Ascending aorta (tissue), 2 donors: ENCODE measurements at places on chromosomes 13 and 19. TPM values are rescaled to one million over a fixed set of nuclear protein-coding genes. Genes with fewer than 3 reads are reported as not detected.

The APBA3 gene
- total RNA-seq: 58.9 TPM

The SHISA7 gene
- 0.85 TPM for total RNA-seq

The TEX101 gene
- total RNA-seq: not detected

The CFAP97D2 gene
- not detected for total RNA-seq

The UHRF1 gene
- 0.32 TPM for total RNA-seq

The N4BP2L1 gene
- total RNA-seq: 27.2 TPM

The ERICH4 gene
- not detected for total RNA-seq

- DNase-seq: no peak
- H3K27ac ChIP-seq: no peak overlapping the region
- no peak overlapping the region for H3K4me3 ChIP-seq
Measured at GRCh38 chr19:48372904-48373303, 8.7 kb downstream of the SYNGR4 start.

DNA sequence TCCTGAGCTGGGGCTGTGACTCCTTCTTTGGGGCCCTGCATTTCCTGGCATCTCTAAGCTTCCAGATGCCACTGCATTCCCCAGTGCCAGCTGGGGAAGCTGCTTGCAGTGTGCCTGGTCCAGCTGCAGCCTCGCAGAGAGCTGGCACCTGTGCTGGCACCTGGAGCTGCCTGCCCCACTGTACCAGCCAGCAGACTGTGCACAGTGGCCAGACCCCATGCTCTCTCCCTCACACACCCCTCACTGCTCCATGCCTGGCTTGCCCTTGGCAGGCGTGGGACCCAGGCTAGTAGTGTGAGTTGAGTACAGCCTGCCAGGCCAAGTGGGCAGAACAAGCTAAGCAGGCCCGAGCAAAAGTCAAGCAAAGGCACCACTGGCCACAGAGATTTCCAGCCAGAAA lies 327.5 kb downstream of the NDFIP2 start:
- no peak overlapping the region for H3K27ac ChIP-seq
- DNase-seq: no peak
- H3K4me3 ChIP-seq: no peak overlapping the region
- no peaks in the 10 kb centered on the region for H3K4me1 ChIP-seq
- no peaks in the 10 kb centered on the region for H3K27me3 ChIP-seq
- no peaks in the 10 kb centered on the region for H3K36me3 ChIP-seq

DNA sequence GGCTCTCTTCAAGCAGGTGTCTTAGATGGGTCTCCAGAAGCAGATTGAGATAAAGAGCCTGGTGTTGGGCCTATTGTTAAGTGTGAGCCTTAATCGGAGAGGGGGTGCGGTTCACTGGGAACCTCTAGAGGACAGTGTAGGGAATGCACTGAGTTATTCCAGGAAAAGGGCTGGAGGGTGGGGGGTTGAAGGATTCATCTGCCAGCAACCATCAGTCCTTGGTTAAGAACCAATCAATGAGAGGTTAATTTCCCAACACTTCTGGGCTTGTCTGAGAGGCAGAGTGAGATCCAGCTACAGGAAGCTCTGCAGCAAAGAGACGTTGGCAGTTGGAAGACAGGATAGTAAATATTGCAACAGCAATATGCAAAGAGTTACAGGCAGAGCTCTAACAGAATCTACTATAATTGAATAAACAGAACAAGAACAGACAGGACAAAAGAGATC lies 28.7 kb downstream of the CYP4F2 start:
- DNase-seq: no peak
- no peaks in the 10 kb centered on the region for H3K27me3 ChIP-seq
- H3K27ac ChIP-seq: no peak overlapping the region
- no peaks in the 10 kb centered on the region for H3K4me1 ChIP-seq
- no peak overlapping the region for H3K4me3 ChIP-seq
- no peaks in the 10 kb centered on the region for H3K36me3 ChIP-seq

- H3K27me3 ChIP-seq: no peaks in the 10 kb centered on the region
- no peak overlapping the region for H3K27ac ChIP-seq
- H3K4me3 ChIP-seq: no peak overlapping the region
- H3K4me1 ChIP-seq: no peaks in the 10 kb centered on the region
- no peaks in the 10 kb centered on the region for H3K36me3 ChIP-seq
Measured at GRCh38 chr13:28049215-28049614, 51.2 kb downstream of the FLT3 start.

- no peak overlapping the region for H3K27ac ChIP-seq
- no peak for DNase-seq
- H3K4me1 ChIP-seq: no peaks in the 10 kb centered on the region
- no peaks in the 10 kb centered on the region for H3K27me3 ChIP-seq
Measured at GRCh38 chr13:73450583-73450982, 391.8 kb downstream of the KLF5 start.

DNA sequence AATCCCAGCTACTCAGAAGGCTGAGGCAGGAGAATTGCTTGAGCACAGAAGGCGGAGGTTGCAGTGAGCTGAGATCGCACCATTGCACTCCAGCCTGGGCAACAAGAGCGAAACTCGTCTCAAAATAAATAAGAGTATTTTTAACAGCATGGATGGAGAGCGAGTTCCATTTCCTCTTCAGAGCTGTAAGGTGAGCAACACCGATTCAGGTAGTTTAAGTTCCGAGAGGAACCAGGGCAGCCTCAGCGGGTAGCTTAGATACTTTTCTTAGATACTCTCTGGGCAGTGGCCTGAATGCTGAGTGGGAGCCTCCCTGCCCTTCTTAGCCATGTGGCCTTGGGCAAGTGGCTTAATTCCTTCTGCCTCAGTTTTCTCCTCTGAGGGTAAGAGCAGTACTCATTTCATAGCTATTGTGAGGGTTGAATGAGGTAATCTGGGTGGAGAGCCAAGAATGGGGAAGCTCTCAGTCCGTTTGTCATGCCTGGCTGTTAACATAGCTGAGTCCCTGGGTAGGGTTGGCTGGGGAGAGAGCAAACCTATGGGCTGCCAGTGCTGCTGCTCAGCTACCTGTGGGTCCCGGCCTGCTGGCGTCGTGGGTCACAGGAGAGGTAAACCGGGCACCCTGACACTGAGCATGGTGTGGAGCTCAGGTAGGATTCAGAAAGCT lies 4.1 kb downstream of the ATP11A start:
- no peak for DNase-seq
- H3K27ac ChIP-seq: no peak overlapping the region
- H3K36me3 ChIP-seq: no peaks in the 10 kb centered on the region
- H3K4me1 ChIP-seq: peaks cover 13% of the 10 kb centered on the region
- no peaks in the 10 kb centered on the region for H3K27me3 ChIP-seq
- H3K4me3 ChIP-seq: no peak overlapping the region

DNA sequence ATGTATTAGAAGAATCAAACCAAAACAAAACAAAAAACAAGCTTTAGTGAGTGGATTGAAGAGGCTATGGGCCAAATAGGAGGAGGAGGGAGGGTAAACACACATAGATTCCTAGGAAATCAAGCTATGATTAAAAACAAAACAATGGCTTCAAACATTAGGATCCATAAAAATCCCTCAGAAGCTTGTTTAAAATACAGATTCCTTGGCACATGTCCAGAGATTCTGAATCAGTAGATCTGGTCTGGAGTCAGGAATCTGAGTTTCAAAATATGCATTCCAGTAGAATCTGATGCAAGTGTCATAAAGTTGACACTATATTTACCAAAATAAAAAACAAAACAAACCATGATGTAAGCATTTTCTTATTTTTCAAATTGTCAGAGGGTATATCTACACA lies 692.8 kb upstream of the SGCG start:
- H3K4me1 ChIP-seq: no peaks in the 10 kb centered on the region
- no peak overlapping the region for H3K27ac ChIP-seq
- no peaks in the 10 kb centered on the region for H3K36me3 ChIP-seq
- no peak for DNase-seq
- no peak overlapping the region for H3K4me3 ChIP-seq

GRCh38 chr13:73967397-73968165 lies 166.6 kb downstream of the KLF12 start:
- H3K36me3 ChIP-seq: no peaks in the 10 kb centered on the region
- H3K27me3 ChIP-seq: no peaks in the 10 kb centered on the region
- peaks cover 21% of the 10 kb centered on the region for H3K4me1 ChIP-seq
- no peak overlapping the region for H3K4me3 ChIP-seq
- DNase-seq: no peak

- no peaks in the 10 kb centered on the region for H3K4me1 ChIP-seq
- no peak overlapping the region for H3K27ac ChIP-seq
- H3K36me3 ChIP-seq: no peaks in the 10 kb centered on the region
Measured at GRCh38 chr13:41427666-41428065, 29.7 kb upstream of the RGCC start.

DNA sequence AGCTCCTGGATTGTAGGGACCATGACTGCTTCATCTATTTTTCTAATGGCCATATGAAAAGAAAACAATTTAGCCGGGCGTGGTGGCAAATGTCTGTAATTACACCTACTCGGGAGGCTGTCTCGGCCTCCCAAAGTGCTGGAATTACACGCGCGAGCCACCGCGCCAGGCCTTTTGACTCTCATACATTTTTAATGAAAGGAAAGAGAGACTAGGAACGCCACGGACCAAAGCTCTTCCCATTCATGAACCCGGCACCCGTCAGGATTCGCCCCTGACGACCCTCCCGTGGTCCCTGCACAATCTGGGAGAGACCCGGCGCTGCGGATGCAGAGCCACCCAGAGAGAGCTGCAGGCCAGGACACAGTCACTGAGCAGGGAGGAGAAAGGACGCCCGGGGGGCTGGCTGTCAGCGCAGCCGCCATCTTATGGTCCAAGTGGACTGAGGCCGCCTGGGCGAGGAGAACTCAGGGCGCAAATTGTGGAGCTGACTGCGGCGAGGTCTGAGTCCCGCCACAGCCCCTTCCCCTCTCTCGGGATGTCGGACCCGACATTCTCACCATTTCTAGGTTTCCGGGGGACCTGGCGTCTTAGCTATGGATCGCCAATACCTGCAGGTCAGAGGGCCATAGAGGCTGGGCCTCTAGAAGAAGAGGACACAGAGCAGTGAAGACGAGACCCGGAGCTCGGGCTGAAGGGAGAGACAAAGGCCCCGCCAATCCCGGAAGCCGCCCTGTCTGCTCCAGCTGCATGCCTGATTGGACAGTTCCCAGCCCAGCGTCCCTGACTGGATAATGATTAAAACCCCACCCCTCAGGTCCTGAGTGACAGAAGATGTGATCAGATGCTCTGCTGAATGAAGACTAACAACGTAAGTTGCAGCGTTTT lies at the start of gene ZNF681:
Gene ZNF681 (minus strand): TSS at position 705 of the 888 bp plus-strand sequence. CDS start 142 bp downstream, at position 563.
- no peaks in the 10 kb centered on the region for H3K4me1 ChIP-seq
- peak within 1 kb of the TSS; percentile 52 for H3K4me3 ChIP-seq
- peak within 1 kb of the TSS; percentile 71 for H3K27ac ChIP-seq

GRCh38 chr13:39040206-39040605 lies 1.9 kb downstream of the NHLRC3 start:
- H3K36me3 ChIP-seq: peaks cover 13% of the 10 kb centered on the region
- no peak for DNase-seq
- no peaks in the 10 kb centered on the region for H3K27me3 ChIP-seq
- peak overlapping the region; percentile 18 for H3K4me3 ChIP-seq

- no peaks in the 10 kb centered on the region for H3K36me3 ChIP-seq
- no peak overlapping the region for H3K27ac ChIP-seq
- no peak for DNase-seq
- peaks cover 2% of the 10 kb centered on the region for H3K4me1 ChIP-seq
- H3K27me3 ChIP-seq: no peaks in the 10 kb centered on the region
- H3K4me3 ChIP-seq: no peak overlapping the region
Measured at GRCh38 chr19:55651236-55651635, 3.2 kb downstream of the CCDC106 start.

DNA sequence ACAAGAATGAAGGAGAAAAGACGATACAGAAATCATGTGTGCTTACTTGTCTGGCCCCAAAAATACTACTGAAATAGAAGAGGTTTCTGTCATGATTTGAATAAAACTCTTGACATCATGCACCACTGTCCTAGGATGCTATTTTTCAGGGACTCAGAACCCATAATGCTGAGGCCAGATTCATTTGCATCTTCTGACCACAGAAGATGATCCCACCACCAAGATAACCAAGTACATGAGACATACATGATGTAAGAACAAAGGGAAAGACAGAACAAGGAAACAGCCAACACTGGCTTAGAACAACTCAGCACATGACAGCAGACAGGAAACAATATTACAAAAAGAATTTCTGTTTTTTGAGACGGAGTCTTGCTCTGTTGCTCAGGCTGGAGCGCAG lies 2.5 kb downstream of the ZNF552 start:
- H3K4me1 ChIP-seq: peaks cover 8% of the 10 kb centered on the region
- H3K36me3 ChIP-seq: peaks cover 12% of the 10 kb centered on the region
- H3K4me3 ChIP-seq: no peak overlapping the region
- H3K27ac ChIP-seq: no peak overlapping the region
- H3K27me3 ChIP-seq: no peaks in the 10 kb centered on the region
- DNase-seq: no peak

- peaks cover 67% of the 10 kb centered on the region for H3K36me3 ChIP-seq
- no peak for DNase-seq
- no peaks in the 10 kb centered on the region for H3K27me3 ChIP-seq
- no peak overlapping the region for H3K4me3 ChIP-seq
- H3K4me1 ChIP-seq: no peaks in the 10 kb centered on the region
- no peak overlapping the region for H3K27ac ChIP-seq
Measured at GRCh38 chr13:114258589-114258988, 22.8 kb upstream of the UPF3A start.

GRCh38 chr19:49851456-49852259 lies 699 bp downstream of the PTOV1 start:
- peak overlapping the region; percentile 99 for H3K27ac ChIP-seq
- peaks cover 4% of the 10 kb centered on the region for H3K4me1 ChIP-seq
- no peak for DNase-seq
- H3K4me3 ChIP-seq: peak overlapping the region; percentile 85
- peaks cover 12% of the 10 kb centered on the region for H3K36me3 ChIP-seq

DNA sequence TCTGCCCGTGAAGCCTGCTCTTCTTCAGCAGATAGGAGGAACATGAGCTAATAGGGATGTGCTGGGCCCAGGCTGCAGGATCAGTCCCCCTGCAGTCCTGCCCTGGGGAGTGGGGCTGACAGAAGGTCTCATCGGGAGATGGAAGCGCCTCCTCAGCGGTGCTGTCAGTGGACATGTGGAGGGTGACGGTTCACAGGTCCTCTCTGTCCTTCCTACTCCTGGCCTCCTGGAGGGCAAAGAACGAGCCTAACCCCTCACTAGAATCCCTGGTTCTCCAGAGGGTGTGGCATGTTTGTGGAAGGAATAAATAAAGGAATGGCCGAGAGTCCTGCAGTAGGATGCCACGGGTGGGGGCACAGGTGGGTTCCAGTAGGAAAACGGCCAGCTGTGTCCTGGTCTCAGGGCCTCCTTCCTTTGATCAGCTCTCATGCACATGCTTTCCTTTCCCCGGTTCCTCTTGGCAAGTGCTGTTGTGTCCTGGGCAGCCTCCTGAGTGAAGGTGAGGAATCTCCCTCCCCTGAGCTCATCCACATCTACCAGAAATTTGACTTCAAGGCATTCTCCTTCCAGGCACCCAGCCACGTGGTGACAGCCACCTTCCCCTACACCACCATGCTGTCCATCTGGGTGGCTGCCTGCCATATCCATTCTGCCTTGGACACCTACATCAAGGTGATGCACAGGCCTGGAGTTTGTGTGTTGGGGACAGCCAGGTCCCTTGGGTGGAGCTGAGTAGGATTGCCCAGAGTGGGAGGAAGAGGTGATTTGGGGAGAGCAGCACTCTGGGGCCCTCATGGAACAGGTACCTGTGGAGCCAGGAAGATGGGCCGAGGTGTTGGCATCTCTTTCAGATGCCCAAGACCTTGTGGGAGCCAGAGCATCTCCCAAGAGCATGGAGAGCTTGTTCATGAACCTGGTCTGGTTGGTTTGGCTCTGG lies 28.6 kb upstream of the ZNF492 start:
- no peaks in the 10 kb centered on the region for H3K4me1 ChIP-seq
- H3K27me3 ChIP-seq: no peaks in the 10 kb centered on the region
- DNase-seq: no peak
- H3K27ac ChIP-seq: no peak overlapping the region
